ENCODE measurements at places on chromosomes 5 and 9. TPM values are rescaled to one million over a fixed set of nuclear protein-coding genes. Genes with fewer than 3 reads are reported as not detected.
A peak's percentile ranks its signal among the peaks of the same experiment; 100 is the strongest.

DNA sequence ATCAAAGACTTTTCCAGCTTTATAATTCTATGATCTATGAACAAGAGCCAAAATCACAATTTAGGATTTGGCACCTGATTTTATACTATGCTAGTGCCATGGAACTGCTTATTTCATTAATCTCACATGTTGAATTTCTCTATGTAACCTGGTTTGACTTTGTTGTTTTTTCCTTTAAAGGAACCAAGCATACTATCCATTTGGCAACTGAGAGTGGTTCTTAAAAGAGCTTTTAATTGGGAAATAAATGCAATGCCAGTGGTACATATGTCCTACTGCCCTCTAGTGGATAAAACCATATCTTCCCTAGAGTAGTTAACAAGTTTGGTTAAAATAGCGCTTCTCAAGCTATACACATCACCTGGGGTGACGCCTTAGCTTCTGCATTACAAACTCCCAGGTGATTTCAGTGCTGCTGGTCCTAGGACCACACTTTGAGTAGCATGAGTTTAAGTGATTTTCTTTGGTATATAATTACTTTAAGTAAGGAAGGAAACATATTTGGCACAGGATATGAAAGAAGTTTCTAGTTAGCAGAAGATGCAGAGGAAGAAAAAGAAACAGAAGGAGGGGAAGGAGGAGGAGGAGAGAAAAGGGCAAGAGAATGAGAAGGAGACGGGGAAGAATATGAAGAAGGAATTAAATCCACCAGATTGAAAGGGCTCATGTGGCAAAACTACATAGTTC, 56.8 kb downstream of the FGF10 start:
- no peak for DNase-seq
- H3K27ac ChIP-seq: no peak overlapping the region
- H3K27me3 ChIP-seq: no peaks in the 10 kb centered on the region
- H3K4me1 ChIP-seq: no peaks in the 10 kb centered on the region

GRCh38 chr9:6565312-6565711, 80.2 kb downstream of the GLDC start:
- no peaks in the 10 kb centered on the region for H3K36me3 ChIP-seq
- no peaks in the 10 kb centered on the region for H3K4me1 ChIP-seq
- no peaks in the 10 kb centered on the region for H3K27me3 ChIP-seq
- no peak overlapping the region for H3K4me3 ChIP-seq

- no peak overlapping the region for H3K27ac ChIP-seq
- no peak for DNase-seq
- H3K4me1 ChIP-seq: no peaks in the 10 kb centered on the region
- no peaks in the 10 kb centered on the region for H3K27me3 ChIP-seq
- H3K4me3 ChIP-seq: no peak overlapping the region
Measured at GRCh38 chr5:163366757-163367156, 70.6 kb upstream of the CCNG1 start.

The PIP5KL1 gene
- total RNA-seq: 7.9 TPM

The AMBP gene
- 3.1 TPM for total RNA-seq

The QSOX2 gene
- 6.9 TPM for total RNA-seq

The MATR3 gene
- total RNA-seq: 264 TPM

DNA sequence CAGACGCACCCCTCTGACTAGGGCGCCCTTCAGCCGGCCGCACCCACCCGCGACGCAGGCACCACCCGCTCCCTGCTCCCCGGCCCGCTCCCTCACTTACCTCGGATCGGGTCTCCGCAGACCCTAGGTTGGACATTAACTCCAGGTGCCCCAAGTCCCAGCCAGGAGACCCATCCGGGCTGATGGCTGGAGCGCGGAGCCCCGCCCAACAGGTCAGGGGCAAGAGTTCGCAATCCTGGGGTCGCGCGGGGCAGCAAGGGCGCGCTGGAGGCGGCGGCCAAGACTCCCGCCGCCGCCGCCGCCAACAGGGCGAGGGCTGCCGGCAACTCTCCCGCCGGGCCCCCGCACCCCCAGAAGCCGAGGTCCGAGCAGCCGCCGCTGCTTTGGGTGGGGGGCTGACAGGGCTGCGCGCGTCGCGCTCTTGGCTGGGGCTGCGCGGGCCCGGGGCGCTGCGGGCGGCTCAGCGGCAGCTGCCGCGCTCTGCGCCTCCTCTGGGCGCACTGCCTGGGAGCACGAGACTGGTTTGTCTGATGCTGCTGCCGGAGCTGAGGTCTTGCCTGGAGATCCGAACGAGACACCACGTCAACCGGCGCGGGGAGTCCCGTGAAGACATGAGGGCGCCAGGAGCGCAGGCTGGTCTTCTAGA, at the start of gene GDNF:
Gene GDNF, minus strand, starts transcription at position 635 of the 646 bp plus-strand sequence. CDS start 5,245 bp downstream, outside the sequence.
- peak within 1 kb of the TSS; percentile 22 for H3K4me3 ChIP-seq
- peaks cover 60% of the 10 kb centered on the region for H3K27me3 ChIP-seq
- no peaks in the 10 kb centered on the region for H3K36me3 ChIP-seq
- H3K4me1 ChIP-seq: peaks cover 46% of the 10 kb centered on the region

GRCh38 chr5:155826611-155827507, 500.1 kb upstream of the SGCD start:
- no peak overlapping the region for H3K4me3 ChIP-seq
- H3K4me1 ChIP-seq: no peaks in the 10 kb centered on the region
- no peak overlapping the region for H3K27ac ChIP-seq
- DNase-seq: no peak

The DELE1 gene
- total RNA-seq: 59.4 TPM

DNA sequence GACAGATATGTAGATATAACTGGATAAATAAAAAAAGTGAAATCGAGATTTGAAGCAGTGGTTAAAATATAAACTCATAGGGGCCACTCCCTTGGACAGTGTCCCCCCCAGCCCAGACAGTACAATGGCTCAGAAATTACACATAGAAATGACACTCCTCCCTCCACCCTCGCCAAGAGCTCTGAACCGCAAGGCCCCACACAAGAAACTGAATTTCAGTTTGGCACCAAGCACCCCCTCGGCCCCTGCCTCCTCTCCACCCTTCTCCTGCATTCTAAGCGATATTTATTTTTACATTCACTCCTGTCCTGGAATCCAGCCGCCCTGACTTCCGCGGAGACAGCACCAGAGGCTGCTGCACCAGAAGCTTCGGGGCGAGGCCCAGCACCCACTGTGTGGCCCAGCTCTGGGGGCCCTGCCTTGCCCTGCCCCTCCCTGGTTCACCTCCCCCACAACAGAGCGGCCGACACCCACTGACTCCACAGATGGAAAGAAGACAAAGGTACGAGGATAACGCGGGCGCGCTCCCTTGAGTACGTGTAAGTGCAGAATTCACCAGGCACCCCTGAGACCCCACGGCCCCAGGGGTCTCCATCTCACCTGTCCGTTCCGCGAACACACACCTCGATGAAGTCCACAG, 11.0 kb downstream of the STC2 start:
- H3K27me3 ChIP-seq: no peaks in the 10 kb centered on the region
- H3K36me3 ChIP-seq: no peaks in the 10 kb centered on the region
- no peak overlapping the region for H3K4me3 ChIP-seq

The LEAP2 gene
- 0.61 TPM for total RNA-seq

DNA sequence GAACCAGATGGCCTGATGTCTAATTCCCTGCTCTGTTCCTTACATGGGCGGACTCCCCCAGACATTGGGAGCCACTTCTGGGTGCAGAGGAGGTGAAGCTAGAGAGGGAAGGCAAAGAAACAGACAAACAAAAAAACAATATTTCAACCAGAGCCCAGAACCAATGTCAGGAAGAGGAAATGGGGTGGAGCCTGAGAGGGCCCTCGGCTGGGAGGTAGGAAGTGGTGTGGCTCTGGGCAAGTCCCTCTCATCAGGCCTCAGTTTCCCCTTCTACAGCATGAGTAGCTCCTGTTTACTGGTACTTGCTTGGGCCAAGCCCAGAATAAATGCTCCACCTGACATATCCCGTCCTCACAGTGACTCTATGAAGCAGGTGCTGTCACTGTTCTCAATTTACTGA, 11.1 kb downstream of the SH2D3C start:
- H3K4me3 ChIP-seq: no peak overlapping the region
- peak overlapping the region; percentile 84 for H3K27ac ChIP-seq
- DNase-seq: no peak
- H3K4me1 ChIP-seq: peaks cover 79% of the 10 kb centered on the region

DNA sequence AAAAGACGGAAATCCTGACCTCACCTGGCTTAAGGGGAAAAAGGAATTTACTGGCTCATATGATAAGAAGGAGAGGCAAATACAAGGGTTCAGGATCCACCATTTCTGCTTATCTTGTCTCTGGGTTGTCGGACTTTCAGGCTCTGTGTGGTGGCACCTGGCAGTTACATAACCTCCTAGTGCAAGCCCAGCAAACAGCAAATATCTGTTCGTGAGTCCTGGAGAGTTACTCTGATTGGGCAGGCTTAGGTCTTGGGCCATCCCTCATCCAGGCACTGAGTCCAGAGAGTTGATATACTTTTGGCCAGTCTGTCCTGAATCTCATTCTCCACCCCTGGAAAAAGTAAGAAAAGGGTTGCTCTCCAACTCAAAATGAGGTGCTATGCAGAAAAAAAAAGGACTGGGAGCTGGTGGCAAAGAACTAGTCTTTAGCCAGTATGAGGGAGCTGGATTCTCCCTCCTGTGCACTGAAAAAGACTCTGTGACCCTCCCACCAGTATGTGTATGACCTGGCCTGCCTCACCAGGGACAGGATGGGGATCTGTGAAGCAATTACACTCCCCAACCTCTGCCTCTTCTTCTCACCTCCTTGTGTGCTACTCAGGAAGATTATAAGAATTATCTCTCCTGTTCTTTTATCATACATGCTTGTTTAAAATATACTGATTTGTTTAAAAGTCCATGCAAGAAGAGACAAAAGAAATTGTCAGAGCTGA, 282.9 kb downstream of the ARHGAP26 start:
- H3K27me3 ChIP-seq: no peaks in the 10 kb centered on the region
- peaks cover 19% of the 10 kb centered on the region for H3K36me3 ChIP-seq
- H3K27ac ChIP-seq: no peak overlapping the region
- no peak for DNase-seq

The CCL27 gene
- not detected for total RNA-seq

The CKMT2 gene
- 2.3 TPM for total RNA-seq

GRCh38 chr5:73834693-73835092, 208.7 kb downstream of the ARHGEF28 start:
- no peaks in the 10 kb centered on the region for H3K27me3 ChIP-seq
- H3K4me1 ChIP-seq: no peaks in the 10 kb centered on the region
- no peaks in the 10 kb centered on the region for H3K36me3 ChIP-seq
- no peak overlapping the region for H3K4me3 ChIP-seq

The PPP3R2 gene
- total RNA-seq: not detected
